ENCODE measurements at places on chromosomes 13 and 19.

GRCh38 chr19:19740755-19741154 is 7.8 kb upstream of the ZNF14 start:
- no peak for DNase-seq

DNA sequence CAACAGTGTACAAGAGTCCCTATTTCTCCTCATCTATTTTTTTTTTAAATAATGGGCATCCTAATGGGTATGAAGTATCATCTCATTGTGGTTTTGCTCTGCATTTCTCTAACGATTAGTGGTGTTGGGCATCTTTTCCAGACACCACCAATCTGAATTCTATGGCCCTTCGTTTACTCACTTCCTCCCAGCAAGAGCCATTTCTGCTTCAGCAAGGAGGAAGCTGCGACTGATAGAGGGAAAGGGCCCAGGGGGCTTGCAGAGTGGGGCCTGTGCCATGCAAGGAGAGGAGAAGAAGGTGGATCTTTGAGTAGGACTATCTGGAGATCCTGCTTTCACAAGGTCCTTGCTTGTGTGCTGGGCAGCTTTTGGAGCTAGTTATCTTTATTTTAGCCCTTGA is 58.0 kb downstream of the USPL1 start:
- DNase-seq: no peak

DNA sequence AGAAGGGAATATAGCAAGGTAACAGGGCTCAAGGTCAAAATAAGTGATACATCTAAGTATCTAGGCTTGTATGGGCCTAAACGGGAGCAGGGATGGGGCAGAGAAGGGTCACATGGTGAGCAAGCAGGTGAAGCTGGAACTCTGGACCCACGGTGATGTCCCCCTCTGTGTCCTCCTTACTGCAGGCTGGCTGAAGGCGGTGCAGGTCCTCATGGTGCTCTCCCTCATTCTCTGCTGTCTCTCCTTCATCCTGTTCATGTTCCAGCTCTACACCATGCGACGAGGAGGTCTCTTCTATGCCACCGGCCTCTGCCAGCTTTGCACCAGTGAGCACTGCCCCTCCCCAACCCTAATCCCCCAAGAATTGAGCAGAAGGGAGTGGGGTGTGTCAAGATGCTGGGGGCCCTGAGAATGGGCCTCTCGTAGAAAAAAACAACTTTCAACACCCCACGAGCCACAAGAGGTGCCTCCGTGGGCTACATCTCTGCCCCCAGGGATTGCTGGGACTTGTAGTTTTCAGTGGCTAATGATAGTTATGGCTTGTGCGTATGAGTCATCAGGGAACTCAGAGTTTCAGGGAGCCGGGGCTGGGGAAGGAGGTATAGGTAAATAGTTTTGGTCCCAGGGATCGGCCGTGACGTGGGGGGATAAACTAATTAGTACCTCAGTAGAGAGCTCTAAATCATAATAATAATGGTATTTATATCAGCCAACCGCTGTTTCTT is 4.0 kb downstream of the EMP3 start:
- DNase-seq: no peak

DNA sequence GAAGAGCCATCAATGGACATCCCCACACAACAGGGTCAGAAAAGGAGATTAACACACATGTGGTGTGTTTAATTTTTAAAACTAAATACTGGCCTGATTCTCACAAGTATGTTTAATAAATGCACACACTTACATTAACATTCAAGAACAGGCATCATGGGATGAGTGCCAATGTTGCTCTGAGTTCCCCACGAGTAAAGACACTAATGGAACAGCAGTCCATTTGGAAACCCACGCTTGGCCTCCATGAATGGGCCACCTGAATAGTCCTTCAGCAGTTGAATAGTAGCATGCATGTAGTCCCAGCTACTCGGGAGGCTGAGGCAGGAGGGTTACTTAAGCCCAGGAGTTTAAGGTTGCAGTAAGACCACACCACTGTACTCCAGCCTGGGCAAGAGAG is 195.2 kb upstream of the IPO5 start:
- DNase-seq: no peak

DNA sequence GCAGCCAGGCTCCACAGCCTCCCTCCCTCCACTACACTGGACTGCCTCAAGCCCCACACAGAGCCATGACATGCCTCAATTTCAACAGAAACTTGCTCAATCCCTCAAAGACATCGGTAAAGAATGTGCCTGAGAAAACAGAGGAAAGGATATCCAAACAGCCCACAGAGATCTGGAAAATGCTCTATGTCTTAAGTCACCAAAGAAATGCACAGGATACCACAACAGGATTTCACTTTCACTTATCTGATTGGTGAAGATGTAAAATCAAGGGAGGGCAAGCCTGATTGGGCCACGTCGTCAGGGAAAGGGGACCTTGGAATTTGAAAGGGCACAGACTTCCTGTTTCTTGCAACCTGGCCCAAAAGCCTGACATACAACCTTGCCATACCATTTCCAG is 14.2 kb downstream of the CACNA1A start:
- DNase-seq: no peak

DNA sequence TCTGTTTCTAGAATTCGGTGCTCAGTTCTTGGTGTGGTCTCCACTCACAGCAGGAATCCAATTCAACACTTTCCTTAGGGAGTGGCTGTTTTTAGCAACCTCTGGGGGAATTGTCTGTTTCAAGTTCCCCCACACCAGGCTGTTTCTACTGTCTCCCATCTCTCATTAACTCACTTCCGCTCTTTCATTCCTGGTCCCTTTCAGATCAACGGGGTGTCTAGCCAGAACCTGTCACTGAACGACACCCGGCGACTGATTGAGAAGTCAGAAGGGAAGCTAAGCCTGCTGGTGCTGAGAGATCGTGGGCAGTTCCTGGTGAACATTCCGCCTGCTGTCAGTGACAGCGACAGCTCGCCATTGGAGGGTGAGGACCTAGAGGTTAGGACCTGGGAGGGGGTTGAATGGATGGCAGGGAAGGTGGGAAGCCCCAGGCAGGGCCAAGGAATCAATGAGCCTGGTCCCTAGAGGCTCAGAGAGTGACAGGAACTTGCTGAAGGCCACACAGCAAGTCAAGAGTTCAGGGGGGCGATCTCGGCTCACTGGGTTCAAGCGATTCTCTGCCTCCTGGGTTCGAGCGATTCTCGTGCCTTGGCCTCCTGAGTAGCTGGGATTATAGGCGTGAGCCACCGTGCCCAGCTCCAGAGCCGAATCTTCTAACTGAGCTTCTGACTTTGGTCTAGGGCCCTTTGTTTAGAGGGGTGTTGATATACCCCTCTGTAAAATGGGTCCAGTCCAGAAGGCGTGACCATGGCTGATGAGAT is 25.5 kb downstream of the TJP3 start:
- no peak for DNase-seq

GRCh38 chr19:31350693-31351055 is 1.4 kb upstream of the TSHZ3 start:
- DNase-seq: no peak

GRCh38 chr13:38888309-38888708 is 102.3 kb downstream of the STOML3 start:
- no peak for DNase-seq

GRCh38 chr19:4504297-4504701 is 14.0 kb downstream of the PLIN4 start:
- DNase-seq: no peak

GRCh38 chr13:60922576-60923231 is 492.9 kb downstream of the PCDH20 start:
- DNase-seq: no peak

DNA sequence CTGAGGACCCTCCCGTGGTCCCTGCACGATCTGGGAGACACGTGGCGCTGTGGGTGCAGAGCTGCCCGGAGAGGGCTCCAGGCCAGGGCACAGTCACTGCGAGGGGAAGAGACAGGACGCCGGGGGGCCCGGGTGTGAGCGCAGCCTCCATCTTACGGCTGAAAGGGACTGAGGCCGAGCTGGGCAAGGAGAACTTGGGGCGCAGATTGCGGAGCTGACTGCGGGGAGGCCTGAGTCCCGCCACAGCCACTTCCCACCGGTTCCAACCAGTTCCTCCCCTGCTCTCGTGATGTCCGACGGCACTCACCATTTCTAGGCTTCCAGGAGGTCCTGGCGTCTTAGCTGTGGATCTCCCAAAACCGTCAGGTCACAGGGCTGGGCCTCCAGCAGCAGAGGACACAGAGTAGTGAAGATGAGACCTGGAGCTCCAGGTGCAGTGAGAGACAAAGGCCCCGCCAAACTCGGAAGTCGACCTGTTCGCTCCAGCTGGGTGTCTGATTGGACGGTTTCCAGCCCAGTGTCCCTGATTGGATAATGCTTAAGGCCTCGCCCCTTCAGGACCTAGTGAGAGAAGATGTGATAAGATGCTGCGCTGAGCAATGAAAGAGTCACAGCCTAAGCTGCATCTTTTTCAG is 4.8 kb upstream of the ZNF253 start:
- DNase-seq: no peak

- no peak for DNase-seq
These were observed 27.3 kb downstream of the RUBCNL start for GRCh38 chr13:46359714-46360113.

DNA sequence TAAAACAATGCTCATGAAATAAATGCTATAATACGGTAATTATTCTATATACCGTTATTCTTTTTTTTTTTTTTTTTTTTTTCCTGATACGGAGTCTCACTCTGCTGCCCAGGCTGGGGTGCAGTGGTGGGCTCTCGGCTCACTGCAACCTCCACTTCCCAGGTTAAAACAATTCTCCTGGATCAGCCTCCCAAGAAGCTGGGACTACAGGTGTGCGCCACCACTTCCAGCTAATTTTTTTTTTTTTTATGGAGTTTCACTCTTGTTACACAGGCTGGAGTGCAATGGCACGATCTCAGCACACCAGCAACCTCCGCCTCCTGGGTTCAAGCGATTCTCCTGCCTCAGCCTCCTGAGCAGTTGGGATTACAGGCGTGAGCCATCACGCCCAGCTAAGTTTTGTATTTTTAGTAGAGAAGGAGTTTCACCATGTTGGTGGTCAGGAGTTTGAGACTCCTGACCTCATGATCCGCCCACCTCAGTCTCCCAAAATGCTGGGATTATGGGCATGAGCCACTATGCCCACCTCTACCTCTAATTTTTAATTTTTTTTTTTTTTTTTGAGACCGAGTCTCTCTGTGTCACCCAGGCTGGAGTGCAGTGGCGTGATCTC is 6.9 kb downstream of the PPP1R15A start:
- DNase-seq: no peak

GRCh38 chr13:42746866-42747265 is 34.5 kb upstream of the FAM216B start:
- no peak for DNase-seq

- no peak for DNase-seq
These were observed 49.3 kb upstream of the SPACA7 start for GRCh38 chr13:112326821-112327370.

- DNase-seq: no peak
These were observed 327.3 kb downstream of the COG6 start for GRCh38 chr13:39982745-39983144.

- DNase-seq: no peak
These were observed 135.9 kb downstream of the ENOX1 start for GRCh38 chr13:43650882-43651281.

DNA sequence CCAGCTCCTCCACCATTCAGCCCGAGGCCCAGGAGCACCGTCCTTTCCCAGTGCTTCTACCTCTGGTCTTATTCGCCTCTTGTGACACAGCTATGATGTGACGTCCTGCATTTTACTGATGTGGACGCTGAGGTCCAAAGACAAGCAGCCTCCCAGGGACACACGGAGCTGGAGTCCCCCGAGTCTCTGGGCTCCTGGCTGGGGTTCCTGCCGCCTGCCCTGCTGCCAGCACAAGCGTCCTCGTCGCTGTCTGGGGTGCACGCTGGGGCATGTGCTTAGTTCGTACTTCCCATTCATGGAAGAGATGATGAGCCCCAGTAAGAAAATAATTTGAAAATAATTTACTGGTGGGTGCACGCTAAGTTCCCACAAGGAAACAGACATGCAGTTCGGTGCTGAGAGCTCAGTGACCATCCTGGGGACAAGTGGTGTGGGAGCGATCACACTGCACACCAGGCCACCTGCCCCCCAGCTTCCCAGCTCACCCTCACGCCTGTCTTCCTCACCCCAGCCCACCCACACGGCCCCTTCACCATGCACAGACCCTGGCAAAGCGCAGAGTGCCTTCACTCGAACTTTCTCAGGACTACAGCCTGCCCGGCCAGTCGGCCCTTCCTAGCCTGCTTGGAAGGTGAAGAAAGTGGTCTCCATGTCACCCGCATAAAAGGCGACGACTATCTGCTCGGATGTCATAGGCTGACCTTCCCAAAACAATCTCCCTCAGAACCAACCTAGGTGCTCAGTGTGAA is 14.2 kb upstream of the CFAP97D2 start:
- no peak for DNase-seq

GRCh38 chr19:35375505-35376307 is 4.8 kb downstream of the GPR42 start:
- DNase-seq: no peak

DNA sequence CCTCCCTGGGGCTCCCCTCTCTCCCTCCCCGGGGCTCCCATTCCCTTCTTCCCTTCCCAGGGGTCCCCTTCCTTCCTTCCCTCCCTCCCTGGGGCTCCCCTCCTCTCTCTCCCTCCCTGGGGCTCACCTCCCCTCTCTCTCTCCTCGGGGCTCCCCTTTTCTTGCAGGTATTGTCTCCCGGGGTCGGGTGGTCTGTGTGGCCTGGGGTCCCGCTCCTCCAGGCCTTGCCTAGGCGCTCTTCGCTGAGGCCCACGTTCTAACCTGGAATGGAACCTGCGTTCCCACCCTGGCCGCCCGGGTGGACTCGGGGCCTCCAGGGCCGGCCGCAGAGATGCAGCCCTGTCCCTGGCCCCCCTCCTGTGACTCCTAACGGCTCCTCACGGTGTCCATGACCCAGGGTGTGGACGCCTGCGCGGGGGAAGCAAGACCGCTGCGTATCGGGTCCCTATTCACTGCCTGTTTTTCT is 940 bp upstream of the DCUN1D2 start:
- no peak for DNase-seq

DNA sequence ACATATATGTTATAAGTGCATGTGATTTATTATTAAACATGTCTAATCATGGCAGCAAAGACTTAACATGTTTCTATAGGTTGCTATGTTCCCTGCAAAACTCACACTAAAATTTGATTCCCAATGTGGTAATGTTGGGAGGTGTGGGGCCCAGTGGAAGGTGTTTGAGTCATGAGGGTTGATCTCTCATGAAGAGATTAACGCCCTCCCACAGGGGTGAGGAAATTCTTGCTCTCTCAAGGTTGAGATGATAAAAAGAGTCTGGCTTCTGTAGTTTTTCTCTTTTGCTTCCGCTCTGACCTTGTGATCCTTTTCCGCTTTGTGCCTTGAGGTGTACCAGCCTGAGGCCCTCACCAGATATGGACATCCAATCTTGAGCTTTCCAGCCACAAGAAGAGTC is 737.5 kb upstream of the SLITRK5 start:
- no peak for DNase-seq

- no peak for DNase-seq
These were observed 523.2 kb upstream of the HTR2A start for GRCh38 chr13:47420020-47420419.

GRCh38 chr13:74046431-74046830 is 87.8 kb downstream of the KLF12 start:
- DNase-seq: no peak

All from activated CD8-positive, alpha-beta memory T cell treated with anti-CD3 and anti-CD28 coated beads for 4 hours (primary cell).